COR-L47 (cell line): ENCODE measurements at places on chromosomes 2 and 18.
A peak's percentile ranks its signal among the peaks of the same experiment; 100 is the strongest.

GRCh38 chr2:147847746-147848391, 3.0 kb downstream of the ACVR2A start:
- no peak for DNase-seq

GRCh38 chr2:147374423-147374811, 470.4 kb upstream of the ACVR2A start:
- DNase-seq, result peak; percentile 75

DNA sequence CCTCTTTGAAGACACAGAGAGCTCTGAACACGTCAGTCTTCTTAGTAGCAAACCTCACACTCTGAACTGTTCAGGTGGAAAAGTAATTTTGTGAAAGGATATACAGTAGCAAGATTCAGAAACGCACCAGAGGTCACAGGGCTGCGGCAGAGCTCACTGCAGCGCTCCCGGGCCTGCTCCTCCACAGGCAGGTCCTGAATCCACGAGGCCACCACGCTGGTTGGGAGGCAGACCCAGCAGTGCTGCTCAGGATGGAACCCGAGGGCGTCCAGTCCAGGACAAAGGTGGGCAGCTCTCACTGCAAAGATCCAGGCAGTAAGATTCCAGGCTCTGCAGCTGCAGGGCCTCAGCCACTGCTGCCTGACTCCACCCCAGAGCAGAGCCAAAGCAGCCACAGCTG, 576.2 kb upstream of the SALL3 start:
- no peak for DNase-seq

DNA sequence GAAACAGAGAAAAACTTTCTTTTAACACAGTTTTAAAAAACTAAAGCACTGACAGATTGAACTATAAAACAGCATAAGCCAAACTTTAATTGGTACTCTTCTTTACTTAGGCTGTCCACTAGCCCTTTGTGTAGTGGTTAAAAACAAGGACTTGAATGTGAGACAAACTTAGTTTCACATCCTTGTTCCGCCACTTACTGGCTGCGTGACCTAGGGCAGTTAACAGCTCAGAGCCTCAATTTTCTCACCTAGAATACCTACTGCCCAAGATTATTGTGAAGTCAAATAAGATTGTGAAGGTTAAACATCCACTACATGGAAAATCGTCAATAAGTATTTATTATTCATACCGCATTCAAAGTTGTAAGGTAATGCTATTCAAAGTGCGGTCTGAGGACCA, 2.0 kb downstream of the WDR35 start:
- no peak for DNase-seq

- no peak for DNase-seq
Observed at GRCh38 chr18:3135536-3135935, 84.2 kb downstream of the MYOM1 start.

DNA sequence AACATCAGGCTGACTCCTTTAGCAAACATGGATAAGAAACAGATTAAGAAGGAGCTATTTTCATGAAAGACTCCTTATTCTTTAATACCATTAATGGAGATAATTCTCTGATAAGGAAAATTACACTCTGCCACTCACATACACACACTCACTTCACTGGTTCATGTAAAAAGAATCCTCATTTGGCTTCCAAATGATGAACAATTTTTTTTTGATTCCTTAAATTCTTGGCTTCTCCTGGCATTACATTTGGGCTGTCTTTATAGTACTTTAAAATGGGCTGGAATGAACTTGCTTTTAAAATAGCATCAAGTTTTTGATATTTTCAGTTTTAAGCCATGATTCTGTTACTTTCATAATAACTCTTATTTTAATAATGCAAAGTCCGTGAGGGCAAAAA, 328.6 kb downstream of the SLC8A1 start:
- no peak for DNase-seq
